CD4-positive, alpha-beta T cell treated with Interleukin-10 for 1 hour (primary cell): ENCODE measurements at places on chromosomes 13 and 19.
A peak's percentile ranks its signal among the peaks of the same experiment; 100 is the strongest.

GRCh38 chr19:48999481-49000325, 6.0 kb downstream of the RUVBL2 start:
- peak; percentile 78 for DNase-seq

DNA sequence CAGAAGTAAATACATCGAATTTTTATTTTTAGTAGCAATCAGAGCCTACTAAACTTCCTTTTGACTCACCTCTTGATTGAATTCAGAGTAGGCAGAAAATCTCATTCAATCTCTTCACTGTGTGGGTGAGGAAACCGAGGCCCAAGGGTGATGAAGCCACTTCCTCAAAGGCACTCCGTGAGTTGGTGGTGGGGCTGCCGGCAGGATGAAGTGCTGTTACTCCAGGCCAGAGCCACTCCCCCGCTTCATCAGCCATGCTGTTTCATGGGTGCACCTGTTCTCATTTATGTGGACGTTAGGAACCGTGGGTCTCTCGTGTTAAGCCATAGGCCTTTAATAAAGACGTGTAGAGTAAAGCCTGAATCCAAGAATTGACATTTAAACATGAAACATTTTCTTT, 13.2 kb downstream of the ING1 start:
- peak; percentile 65 for DNase-seq

DNA sequence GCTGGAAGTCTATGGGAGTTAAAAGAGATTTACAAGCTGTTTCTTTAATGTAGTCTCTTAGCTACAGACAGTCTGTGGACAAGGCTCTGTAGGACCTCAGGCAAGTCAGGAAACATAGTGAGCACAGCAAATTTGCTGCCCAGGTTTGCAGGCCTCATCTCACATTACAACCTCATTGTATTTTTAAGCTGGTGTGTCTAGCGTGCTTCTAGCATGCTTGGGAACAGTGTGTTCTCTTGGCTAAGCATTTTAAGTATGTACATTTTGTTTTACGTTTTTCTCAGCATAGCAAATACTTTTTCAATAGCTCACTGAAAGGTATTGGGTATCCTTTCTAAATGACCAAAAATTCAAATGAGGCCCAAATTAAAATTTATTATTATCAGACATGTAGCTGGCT, 113.2 kb downstream of the STARD13 start:
- no peak for DNase-seq

GRCh38 chr19:56091066-56091490, 30.0 kb downstream of the ZNF787 start:
- no peak for DNase-seq

DNA sequence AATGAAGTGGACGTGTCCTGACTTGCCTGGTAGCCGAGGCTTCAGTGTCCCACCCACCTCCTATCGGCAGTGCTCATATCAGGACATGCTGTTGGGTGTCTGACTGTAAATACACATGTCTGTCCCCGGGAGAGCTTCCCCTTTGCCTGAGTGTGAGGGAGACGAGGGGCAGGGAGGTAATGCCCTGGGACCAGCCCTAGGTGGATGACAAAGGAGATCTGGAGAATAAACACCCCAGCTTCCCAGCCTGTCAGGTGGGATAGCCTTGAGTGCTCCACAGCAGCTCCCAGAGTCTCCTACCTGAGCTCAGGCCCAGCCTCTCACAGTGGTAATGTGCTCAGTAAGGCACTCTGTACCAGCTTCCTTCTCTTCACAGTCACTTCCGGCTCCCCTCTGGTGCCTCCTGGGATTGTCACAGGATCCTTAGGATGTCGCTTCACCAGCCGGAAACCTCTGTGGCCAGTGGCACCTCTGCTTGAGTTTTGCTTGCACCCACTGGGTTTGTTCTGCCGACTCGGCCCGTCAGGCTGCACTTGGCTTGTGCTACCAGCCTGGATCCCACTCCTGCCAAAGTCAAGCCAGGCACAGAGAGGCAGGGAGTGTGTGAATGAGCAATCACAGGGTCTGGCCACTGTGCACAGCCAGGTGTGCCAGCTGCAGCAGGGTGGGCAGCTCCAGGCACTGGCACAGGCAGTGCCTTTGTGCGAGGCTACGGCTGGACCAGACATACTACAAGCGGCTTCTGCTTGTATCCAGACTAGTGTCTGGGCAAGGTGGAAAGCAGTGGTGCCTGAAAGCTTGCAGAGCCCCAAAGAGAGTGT, 54.4 kb upstream of the RGCC start:
- no peak for DNase-seq

DNA sequence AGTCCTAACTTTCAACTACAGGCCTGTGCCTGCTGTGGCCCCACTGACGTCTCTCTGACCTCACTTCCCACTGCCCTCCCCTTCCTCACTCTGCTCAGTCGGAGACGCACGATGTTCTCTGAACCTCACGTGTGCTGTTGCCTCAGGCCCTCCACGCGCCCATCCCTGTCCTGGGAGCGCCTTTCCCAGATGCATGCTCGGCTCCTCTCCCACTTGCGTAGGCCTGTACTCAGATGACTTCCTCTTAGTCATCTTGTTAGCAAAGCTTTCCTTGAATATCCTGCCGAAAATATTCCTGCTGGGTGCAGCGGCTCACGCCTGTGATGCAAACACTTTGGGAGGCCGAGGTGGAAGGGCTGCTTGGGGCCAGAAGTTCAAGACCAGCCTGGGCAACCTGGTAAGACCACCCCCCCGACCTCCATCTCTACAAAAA, 9.3 kb upstream of the SYT5 start:
- no peak for DNase-seq

- no peak for DNase-seq
Measured at GRCh38 chr13:65830411-65831205, 1399.5 kb downstream of the PCDH9 start.

DNA sequence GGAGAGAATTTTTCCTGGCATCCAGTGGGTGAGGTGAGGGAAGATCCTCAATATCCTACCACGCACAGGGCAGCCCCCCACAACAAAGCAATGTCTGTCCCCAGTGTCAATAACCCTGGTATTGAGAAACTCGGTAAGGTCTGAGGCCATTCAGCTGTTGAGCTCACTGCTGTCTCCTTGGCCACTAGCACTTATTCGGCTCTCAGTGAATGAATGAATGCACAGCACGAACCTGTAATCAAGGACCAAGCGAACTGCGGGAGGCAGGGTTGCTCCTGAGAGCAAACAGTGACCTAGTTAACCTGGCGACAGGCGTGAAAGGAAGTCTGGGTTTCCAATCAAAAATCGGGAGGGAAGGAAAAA, 640 bp downstream of the ZSCAN5A start:
- DNase-seq = no peak

DNA sequence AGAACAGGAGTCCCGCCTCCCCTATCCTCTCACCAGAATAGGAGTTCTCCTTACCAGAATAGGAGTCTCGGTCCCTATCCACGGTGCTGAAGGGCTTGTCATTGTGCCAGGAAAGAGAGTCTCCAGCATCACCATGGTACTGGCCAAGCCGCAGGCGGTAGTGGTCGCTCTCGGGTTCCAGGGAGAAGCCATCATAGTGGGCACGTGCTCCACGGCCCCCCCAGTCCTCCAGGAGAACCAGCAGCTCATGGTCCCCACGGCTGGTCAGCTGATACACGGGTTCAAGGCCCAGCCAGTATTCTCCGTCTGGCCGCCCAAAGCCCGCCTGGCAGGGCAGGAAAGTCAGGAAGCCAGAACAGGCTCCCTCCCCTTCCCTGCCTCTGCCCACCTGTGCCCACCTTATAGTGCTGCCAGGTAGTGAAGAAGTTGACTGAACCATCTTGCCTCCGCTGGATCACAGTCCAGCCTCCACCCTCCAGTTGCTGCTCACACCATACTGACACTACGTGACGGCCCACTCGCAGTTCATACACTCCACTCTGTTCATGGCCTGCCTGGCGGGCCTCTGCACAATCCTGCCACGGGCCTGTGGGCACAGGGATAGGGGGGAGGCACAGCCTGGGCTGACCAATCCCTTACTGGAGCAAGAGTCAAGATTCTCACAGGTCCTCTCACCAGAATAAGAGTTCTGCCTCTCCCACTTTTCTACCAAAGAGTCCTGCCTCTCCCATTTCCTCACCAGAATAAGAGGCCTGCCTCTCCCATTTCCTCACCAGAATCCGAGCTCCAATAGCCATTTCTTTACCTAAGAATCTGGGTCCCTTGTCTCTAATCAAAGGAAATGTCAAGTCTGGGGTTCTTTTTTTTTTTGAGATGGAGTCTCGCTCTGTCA, 7.4 kb downstream of the SHFL start:
- DNase-seq = no peak

DNA sequence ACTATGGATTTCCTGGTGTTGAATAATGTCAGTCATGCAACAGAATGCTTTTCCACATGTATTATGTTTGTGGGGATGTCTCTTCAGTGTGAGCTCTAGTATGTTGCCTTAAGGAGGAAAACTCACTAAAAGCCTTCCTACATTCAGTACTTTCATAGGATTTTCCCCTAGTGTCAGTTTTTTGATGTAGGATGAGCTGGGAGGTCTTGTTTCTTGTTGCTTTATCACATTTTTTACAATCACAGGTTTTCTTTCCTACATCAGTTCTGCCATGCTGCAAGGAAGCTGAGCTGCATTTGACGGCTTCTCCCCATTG, 8.5 kb upstream of the USP29 start:
- no peak for DNase-seq

GRCh38 chr19:10228393-10228792, 2.7 kb downstream of the S1PR2 start:
- no peak for DNase-seq

DNA sequence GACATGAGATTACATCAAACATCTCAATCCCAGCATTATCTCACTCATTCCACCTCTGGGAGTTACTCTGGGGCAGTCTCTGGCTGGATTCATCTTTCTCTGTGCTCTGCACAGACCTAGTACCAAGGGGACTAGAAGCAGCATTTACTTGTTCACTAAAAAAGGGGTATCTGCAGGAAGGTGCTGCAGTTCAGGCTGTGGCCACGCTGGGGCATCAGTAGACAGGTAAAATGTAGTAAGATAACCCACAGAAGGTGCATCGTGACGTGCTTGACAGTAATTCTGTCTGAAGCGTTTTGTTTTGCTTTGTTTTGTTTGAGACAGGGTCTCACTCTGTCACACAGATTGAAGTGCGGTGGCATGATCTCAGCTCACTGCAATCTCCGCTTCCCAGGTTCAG, 29.3 kb downstream of the ZNF564 start:
- no peak for DNase-seq

DNA sequence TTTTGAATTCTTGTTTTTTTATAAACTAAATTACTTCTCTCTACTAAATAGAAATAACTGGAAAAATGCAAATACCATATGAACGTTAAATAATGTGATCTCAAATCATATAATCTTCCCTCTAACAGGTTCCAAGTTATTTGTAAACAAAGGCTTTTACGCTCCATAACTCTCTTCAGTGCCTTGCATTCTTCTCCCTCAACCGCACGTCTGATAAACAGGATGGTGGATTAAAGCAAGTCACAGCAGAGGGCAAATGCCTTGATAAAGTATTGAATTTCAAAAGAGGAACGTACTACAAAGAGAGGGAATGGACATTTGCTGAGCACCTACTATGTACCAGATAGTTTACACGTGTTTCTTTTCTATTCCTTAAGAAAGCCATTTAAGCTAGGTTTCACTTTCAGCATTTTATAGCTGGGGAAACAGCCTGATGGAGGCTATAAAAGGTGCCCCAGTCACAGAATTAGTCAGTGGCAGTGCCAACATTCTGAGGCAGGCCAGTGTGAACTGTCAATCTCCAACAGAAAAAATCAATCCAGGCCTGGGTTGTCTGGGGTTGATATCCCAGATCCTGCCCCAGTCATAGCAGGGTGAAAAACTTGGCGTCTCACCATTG, 15.8 kb downstream of the MRPS31 start:
- no peak for DNase-seq

GRCh38 chr13:46031581-46032263, 20.8 kb downstream of the ZC3H13 start:
- DNase-seq = no peak

DNA sequence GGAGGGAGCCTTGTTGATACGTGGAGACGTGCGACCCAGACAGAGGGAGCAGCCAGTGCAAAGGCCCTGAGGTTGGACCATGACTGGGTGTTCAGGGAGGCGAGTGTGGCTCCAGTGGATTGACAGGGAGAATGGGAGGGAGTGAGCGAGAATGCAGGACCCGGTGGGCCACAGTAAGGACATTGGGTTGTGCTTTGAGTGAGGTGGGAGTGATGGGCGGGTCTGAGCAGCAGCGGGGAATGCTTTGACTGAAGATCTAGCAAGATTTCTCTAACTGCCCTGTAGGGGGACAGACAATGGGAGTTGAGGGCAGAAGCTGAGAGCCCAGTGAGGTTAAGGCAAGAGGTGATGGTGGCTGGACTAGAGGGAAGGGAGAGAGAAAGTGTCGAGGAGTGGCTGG, 7.7 kb upstream of the NANOS2 start:
- no peak for DNase-seq

DNA sequence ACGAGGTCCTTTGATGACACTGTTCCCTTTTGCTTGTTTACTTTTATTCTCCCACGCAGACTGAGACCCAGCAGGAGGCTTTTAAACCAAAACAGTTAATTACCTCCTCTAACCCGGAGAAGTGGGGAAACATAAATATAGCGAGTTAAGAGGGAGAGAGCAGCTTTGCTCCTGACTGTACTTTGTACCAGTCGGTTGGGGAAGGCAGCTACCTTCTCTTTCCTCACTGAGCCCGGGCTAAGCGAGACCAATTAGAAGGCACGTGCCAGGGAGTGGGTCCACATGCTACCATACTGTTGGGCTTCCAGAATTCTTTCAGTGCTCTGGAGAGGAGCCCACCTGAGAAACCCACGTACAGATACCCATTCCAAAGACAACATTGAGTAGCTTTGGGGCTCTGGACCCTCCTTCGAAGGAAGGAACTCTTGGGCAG, 124.2 kb downstream of the ZIC5 start:
- DNase-seq = no peak

DNA sequence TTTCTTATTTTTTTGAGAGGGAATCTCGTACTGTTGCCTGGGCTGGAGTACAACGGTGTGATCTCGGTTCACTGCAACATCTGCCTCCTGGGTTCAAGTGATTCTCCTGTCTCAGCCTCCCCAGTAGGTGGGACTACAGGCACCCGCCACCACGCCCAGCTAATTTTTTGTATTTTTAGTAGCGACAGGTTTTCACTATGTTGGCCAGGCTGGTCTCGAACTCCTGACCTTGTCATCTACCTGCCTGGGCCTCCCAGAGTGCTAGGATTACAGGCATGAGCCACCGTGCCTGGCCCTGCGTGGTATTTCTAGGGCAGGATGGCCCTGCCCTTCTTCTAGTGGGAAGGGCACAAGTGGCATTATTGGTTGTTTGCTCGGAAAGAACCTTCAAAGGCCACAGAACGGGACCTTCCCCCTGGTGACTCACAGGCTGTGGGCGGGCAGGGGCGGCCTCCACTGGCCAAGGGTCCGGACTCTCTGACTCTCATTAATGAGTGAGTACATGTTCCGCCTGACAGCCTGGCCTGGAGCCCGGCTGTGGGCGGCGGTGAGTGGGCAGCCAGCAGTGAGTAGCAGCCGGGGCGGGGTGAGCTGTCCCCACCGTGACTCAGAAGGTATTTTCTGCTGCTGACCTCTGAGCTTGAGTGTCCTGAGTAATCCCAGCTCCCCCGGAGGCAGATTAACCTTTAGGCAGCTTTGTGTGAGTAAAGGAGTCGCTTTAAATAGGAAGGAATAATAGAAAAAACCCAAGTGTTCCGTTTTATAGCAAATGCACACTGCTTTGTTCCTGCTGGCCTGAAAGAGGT, 5.1 kb downstream of the DOT1L start:
- DNase-seq = peak; percentile 74

- DNase-seq = no peak
Measured at GRCh38 chr19:38321646-38322196, 2.1 kb downstream of the KCNK6 start.
